ENCODE measurements at places on chromosomes 3 and 15.
A peak's percentile ranks its signal among the peaks of the same experiment; 100 is the strongest.

GRCh38 chr3:80259736-80260135 lies 491.9 kb upstream of the ROBO1 start:
- no peak for DNase-seq

DNA sequence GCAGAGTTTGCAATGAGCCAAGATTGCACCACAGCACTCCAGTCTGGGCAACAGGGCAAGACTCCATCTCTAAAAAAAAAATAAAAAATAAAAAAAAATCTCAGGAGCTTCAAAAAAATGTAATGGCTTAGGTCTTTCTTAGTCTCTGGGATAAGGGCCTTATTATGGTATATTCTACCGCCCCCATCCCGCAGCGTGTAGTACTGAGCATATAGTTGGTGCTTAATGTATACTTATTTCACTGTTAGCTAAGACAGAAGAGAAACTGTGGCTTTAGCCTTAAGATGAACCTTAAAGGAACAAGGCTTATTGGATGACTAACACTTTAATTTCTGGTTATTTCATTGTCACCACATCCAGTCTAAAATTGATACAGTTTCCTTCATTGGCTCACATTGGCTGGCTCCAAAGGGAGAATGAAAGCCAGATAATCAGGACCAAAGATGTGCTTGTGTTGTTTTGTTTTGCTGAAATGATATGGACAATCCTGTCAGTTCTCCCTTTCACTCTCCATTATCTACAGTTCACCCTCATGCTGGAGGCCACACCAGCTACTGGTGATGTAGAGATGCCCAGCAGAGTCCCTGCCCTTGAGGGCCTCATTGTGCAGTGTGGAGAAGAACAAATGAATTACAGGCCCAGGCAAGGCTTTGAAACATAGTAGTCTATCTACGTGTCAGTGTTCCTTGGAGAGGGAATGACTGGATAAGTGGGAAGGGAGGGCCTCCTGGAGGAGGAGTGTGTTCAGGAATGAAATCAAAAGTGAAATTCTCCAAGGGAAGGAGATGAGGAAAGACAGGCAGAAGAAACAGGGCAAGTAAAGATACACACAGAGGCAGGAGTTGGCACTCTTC lies 17.4 kb upstream of the RAF1 start:
- DNase-seq, result no peak

- DNase-seq, result no peak
Measured at GRCh38 chr3:120625159-120625586, 29.0 kb downstream of the NDUFB4 start.

DNA sequence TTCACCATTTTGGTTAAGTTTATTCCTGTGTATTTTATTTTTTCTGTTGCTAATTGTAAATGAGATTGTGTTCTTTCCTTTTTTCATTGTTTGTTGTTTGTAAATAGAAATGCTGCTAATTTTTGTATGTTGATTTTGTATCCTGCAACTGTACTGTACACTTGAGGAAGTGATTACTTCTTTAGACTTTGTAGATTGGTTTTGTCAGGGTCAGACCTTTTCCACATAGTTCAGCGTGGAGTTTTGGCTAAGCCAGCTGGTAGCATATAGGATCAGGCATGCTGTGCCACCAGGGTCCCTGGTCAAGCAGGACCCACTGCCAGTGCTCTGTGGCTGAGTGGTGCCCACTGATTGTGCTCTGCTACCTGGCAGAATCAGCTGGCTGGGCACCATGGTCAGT lies 80.1 kb downstream of the CD200 start:
- no peak for DNase-seq

DNA sequence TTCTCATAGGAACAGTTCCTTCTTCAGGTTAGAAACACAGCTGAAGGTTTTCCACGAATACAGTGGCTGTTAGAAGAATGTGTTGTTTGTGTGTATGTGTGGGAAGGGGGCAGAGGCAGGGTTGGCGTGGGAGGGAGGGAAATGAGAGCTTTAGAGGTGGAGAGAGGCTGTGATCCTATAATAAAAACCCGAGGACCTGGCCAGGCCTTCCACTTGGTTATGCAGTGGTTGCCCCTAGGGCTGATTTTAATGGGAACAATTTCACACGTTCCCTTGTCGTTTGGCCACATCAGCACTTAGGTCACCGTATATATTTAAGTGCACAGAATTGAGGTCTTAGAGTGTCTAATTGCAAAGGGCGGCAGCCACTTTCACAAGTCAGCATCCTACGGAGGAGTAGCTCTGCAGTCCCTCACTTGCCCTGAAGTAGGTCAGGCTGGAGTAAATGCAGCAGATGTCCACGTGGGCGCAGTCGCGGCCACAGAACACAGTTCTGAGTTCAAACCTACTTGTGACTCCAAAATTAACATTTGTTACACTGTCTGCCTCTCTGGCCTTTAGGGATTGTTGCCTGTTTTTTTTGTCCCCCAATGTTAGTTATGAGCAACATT lies 85.6 kb downstream of the PDCD6IP start:
- DNase-seq, result no peak

DNA sequence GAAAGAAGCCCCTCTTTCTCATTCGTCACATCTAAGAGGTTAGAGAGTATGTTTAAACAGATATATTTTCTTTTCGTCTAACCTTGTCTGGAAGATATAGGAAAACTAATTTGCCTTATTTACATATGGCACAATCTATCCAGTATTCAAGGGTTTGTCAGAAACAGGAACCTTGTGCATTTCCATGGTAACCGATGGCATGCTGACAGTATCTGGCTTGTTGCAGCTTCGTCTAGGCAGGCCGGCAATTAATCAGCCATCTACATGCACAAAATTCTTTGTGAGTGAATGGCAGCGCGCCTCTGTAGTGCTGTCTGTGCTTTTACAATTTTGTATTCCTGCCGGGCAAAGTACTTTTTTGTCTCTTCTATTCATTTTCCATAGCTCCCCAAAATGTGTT lies 294.0 kb upstream of the SOX2 start:
- DNase-seq, result peak; percentile 6

DNA sequence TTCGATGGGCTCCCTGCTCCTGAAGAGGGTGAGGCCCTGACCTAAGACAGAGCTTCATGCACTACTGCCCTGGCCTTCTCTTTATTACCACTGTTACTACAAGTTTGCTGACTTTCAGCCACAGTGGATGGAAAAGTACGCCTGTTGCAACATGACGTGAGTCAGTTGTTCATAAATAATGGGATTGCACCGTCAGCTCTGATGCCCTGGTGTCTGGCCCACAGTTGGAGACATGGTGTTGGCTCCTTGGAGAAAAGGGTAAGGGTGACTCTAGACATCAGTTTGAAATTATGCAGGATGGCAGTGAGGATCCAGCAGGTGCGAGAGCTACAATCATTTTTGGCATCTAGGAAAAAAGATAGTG lies 5.5 kb downstream of the PAQR5 start:
- peak; percentile 55 for DNase-seq

DNA sequence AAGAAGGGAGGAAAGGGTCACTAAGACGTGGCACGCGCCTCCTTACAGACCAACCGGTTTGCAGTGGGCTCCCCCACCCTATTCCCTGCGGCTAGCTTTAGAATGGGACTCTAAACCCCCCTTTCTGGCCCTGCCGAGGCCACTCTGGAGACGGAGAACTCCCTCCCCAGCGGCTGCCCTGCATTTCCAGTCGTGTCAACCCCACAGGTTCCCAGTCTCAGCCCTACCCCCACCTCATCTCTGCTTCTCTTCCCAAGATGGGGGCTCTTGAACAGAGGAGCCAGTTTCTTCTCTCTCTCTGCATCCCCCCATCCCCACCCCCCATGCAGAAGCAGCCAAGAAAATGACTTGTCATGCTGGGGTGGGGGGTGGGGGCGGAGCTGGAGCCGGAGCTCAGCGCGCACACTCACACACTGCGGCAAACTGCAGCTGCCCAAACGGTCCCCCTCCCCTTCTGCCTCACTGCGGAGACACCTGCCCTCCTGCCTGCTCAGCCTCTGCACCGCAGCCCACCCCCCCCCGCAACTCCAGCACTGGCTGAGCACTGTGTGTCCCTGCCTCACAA lies 871 bp downstream of the MAP1A start:
- no peak for DNase-seq

DNA sequence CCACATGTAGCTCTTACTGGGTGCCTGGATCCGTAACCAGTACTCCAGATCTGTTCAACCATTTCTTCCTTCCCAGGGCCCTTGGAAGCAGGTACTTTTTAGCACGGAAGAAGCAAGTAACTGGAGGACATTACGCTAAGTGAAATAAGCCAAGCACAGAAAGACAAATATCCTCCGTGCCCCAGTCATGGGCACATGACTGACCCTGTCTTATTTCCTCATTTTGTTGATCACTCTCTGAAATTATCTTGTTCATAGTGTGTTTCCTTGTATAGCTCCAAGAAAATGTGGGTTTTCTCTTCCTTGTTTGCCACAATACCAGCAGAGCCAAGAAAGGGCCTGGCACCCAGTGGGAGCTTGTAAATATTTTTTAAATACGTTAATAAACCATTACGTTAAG lies 32.2 kb upstream of the MTMR14 start:
- DNase-seq, result no peak

DNA sequence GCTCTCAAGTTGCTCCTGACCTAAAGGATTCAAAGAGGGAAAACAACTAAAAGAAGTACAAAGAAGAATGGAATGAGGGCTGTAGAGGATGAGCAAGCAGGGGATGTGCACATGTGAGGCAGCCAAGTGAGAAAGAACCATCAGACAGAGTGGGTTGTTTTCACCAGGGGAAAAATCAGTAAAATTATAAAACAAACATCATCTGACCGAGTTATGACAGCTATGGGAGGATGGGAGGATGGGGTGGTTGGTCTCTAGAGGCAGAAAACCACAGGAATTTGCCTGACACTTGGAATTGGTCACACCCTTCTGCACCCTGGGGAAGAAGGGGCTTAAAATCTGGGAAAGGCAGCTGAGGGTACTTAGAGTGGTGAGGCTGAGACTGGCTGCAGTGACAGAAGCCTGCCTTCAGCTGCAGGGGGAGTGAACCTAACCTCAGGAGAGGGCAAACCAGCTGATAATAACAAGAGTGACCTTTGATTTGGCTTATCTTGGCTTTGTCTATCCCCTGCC lies 10.1 kb downstream of the ARHGAP31 start:
- DNase-seq, result peak; percentile 73

DNA sequence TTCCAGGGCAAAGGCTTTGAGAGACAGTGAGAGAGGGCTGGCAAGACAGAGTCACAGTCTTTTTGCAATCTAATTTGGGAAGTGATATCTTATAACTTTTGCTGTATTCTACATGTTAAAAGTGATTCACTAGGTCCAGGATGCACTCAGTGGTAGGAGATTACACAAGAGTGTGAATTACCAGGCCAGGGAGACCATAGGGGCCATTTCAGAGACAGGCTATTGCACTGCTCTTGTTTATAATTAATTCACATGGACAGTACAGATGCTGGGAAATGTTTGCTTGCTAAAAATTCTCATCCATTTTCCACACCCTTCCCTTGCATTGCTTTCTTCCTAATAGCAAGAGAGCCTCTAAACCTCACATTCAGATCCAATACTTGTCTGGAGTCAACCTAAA lies 22.6 kb upstream of the POMGNT2 start:
- DNase-seq, result no peak

DNA sequence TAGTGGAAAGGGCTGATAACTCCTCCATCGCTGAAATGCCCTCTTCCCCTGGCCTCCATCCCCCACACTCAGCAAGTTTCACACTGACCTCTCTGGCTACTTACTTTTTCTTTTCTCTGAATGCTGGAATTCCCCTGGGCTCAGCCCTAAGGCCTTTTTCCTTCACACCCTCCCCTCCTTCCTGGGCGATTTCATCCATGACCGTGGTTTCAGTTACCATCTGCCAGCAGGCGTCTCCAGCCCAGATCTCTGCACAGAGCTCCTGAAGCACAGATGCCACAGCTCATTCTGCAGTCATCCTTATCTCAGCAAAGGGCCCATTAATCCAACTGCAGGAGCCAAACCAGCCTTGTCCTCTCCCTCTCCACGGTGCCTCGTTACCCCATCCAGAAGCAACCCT lies 114.0 kb downstream of the RFTN1 start:
- DNase-seq, result peak; percentile 60

DNA sequence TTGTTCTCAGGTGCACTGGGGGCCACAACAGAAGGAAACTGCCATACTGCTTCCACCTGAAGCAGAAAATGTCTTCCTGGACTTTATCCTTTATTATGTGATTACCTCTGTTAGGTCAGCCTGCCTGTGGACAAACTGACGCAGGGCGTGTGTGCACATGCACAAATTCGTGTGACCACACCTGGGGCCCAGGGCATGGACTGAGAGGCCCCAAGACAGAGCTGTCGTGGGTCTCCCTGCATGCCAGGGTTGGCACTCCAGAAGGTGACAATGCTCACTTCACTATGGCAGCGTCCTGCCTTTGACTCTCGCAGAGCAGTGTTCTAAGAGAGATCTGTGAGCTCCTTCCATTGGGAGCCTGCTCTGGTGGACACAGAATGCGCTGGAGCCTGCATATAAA lies 34.5 kb downstream of the CCDC12 start:
- DNase-seq, result no peak

- DNase-seq, result no peak
Measured at GRCh38 chr3:28502397-28502937, 153.8 kb upstream of the AZI2 start.

DNA sequence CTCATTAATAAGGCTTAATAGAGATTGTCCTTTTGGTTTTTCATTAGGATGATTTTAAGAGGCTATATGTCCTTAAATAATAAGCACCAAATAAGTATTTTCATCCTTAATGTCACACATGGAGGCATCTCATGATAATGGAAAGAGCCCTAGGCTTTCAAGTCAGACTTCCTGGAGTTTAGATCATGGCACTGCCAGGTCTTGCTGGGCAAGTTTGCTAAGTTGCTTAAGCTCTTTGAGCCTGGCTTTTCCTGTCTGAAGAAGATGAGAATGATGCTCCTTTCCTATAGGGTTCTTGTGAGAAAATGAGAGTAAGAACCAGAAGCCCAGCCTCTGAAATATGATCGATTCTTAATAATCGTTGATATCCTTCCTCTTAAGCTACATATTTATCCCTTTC lies 23.4 kb upstream of the P2RY12 start:
- DNase-seq, result no peak

GRCh38 chr15:84600331-84600686 lies 500 bp upstream of the ZSCAN2 start:
- DNase-seq, result peak; percentile 56

- DNase-seq, result no peak
Measured at GRCh38 chr3:196192036-196192523, 19.1 kb downstream of the ZDHHC19 start.

GRCh38 chr15:29685156-29686078 lies 136.9 kb downstream of the TJP1 start:
- no peak for DNase-seq

GRCh38 chr3:84126160-84126559 lies 832.6 kb upstream of the CADM2 start:
- DNase-seq, result no peak

DNA sequence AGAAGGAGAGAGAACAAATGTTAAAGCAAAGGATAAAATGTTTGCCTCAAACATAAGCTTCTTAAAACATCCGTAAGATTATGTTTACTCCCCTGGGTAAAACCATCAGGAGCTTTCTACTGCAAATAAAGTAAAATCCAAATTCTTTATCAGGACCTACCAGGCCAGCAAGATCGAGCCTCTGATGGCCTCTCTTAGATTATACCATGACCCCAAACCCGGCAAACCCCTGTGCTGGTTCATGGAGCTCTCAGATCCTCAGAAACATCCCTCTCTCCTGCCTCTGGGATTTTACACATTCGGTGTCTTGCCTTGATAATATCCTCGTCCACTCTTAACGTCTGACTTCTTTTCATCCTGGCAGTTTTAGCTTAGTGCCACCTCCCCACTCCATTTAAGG lies 7.5 kb upstream of the TARS3 start:
- DNase-seq, result no peak

All from non-pigmented ciliary epithelial cell (primary cell).